ENCODE measurements at places on chromosomes 13 and 19.
A peak's percentile ranks its signal among the peaks of the same experiment; 100 is the strongest.

DNA sequence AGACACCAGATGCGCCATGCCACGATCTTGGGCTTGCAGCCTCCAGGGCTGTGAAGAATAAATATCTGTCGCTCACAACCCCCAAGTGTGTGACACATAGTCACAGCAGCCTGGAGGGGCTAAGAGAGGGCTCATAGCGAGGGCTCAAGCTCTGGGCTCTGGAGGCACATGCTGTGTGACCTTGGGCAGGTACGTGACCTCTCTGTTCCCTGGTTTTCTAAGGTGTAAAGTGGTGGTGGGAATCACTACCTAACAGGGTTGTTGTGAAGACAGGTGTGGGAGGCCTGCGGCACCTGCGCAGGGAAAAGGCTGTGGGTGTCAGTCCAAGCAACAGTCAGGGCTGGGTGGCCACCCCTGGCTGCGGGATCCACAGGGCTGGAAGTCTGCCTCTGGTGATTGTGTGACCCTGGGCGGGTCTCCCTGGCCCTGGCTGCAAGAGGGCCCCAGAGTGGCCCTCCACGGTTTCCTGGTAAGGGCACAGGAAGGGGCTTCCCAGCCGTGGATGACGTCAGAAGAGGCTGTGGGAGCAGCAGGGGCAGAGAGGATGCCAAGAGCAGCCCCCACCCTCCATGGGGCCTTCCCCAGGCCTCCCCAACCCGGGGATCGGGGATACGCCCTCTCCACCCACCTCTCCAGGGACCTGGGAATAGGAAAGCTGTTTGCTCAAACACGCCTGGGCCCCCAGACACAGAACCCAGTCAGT, 218.8 kb upstream of the SGCG start:
- no peak for DNase-seq

DNA sequence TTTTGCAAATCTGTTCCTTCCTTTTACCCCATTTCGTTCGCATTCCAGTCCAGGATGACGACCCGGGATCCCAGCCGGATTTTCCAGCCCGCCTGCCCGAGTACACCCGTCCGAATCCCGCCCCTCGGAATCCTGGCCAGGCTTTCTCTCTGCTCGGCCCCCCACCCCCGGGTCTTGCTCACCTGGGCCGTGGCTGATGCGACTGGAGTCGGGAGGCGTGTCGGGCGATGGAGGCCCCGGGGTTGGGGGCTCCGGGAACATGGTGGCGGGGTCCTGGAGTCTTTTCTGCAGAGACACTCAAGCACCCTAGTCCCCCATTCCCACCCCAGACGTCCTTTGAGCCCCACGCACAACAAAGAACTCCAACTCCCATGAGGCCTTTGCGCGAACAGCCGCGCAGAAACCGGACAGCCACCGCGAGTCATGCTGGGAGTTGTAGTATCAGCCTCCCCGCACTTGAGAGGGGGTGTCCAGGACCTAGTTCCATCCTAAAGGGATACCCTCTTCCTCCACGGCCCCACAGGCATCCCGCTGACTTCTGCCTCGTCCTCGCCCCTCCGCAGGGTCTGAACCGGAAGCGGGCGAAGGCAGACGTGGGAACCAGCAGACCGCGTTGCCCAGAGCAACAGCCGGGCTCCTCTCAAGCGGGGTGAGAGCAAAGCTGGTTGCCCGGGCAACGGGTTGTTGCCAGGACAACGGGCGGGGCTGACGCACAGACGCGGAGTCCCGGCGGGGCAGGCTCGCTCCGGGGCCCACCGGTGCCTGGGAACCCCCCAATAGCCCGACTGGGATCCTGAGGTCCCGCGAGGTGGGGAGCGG, 1.1 kb downstream of the SYT5 start:
- peak; percentile 61 for DNase-seq

- no peak for DNase-seq
These were observed 75.3 kb downstream of the ERICH6B start for GRCh38 chr13:45540195-45540594.

- peak; percentile 99 for DNase-seq
These were observed at the start of gene PPP6R1 for GRCh38 chr19:55258828-55259539. PPP6R1 (minus strand) TSS chr19:55259017; CDS start chr19:55247103, 11,914 bp downstream.

DNA sequence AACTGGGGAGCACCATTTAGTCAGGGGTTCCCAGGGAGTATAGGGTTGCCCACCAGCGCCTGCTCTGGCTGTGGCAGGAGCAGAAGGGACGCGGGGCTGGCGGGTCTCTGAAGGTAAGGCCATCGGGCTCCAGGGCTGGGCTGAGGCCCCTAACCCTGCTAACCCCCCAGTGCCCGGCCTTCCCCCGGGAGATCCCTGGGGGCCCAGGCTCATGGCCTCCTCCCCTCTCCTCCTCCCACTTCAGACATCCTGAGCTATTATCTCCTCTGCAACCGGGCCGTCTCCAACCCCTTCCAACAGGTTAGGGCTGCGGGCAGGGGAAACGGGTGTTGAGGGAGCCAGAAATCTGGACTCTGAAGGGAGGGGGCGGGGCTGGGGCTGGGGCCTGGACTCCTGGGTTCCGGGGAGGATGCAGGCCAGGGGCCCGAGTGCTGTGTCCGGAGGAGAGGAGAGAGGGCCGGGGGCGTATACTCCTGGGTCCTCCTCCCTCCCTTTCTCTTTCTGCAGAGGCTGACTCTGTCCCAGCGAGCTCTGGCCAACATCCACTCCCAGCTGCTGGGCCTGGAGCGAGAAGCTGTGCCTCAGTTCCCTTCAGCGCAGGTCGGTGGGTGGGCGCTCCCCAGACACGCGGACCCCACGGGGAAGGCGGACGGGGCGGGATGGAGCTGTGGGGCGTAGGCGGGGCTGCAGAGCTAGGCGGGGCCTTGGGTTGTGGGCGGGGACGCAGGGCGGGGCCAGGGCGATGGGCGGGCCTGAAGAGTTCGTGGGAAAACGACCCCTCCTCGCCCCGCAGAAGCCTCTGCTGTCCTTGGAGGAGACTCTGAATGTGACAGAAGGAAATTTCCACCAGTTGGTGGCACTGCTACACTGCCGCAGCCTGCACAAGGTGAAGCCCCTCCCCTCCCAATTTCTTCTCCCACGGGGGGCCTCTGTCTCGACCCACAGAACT, 15.3 kb downstream of the TTYH1 start:
- no peak for DNase-seq

DNA sequence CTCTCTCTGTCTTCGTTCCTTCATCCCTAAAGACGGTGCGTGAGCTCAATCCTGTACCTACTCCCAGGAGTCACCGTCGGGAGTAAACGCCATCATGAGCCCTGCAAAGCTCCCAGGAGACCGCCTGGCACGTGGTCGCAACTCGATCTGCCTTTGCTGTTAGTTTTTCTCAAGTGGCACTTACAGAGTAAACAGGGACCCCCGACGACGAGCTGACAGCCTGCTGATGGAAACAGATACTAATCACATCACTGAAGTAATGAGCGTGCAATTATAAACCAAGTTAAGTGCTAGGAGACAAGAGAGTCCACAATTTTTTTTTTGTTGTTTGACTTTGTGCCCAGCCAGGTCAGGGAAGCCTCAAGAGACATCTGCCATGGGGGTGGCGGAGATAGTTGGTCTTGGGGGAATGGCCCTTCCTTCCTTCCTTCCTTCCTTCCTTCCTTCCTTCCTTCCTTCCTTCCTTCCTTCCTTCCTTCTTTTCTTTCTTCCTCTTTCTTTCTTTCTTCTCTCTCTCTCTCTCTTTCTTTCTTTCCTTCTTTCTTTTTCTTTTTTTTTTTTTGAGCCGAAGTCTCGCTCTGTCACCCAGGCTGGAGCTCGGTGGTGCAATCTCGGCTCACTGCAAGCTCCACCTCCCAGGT, 23.6 kb downstream of the CACNG6 start:
- DNase-seq: no peak

DNA sequence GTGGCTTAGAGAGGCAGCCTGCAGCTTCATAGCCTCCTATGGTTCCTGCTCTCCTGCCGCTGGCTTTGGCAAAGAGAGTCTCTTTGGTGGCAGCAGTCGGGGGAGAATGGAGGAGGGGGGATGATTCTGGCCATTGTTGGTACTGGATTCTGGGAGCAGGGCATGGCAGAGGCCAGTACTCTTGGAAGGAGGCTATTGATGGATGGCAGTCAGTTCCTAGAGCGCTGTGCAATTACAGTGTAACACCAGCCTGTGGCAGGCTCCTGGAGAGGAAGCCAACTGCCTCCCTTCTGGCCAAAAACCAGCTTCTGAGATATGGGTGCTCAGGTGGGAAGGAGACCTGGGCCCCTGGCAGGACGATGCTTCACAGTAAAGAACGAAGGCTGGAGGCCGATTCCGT, 47.9 kb upstream of the TMTC4 start:
- no peak for DNase-seq

All from fibroblast of the conjunctiva (primary cell).